H9 (cell line): ENCODE measurements at places on chromosomes 4 and X.

GRCh38 chr4:177484613-177485021 is 42.4 kb upstream of the AGA start:
- H3K36me3 ChIP-seq = no peaks in the 10 kb centered on the region
- H3K4me3 ChIP-seq = no peak overlapping the region
- no peak for DNase-seq
- peaks cover 4% of the 10 kb centered on the region; the same call in 1 of the 2 replicates for H3K4me1 ChIP-seq

GRCh38 chr4:56681853-56682525 is 893 bp upstream of the HOPX start:
- H3K27ac ChIP-seq = no peak overlapping the region
- H3K4me1 ChIP-seq = no peaks in the 10 kb centered on the region

DNA sequence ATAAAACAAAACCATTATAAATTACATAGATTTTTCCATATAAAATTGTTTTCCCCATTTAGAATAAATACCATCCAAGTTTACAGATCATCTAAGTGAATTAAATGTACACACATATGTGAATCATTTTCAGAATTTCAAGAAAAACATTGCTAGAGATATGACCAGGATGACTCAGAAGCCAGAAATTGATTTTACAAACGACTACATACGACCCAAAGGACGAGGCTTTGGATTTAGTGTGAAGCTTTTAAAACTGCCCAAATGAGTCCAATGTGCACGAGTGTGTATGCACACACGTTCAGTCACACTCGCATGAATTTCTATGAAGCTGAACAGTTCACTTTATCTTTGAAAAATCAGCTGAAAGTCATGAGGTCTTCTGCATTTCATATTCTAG is 37.9 kb downstream of the MFAP3L start:
- H3K4me1 ChIP-seq = peaks cover 3% of the 10 kb centered on the region; the same call in 1 of the 2 replicates
- no peak overlapping the region for H3K27ac ChIP-seq
- no peaks in the 10 kb centered on the region; the same call in 1 of the 2 replicates for H3K36me3 ChIP-seq
- no peaks in the 10 kb centered on the region for H3K27me3 ChIP-seq

GRCh38 chrX:128287693-128288092 is 235.5 kb upstream of the ACTRT1 start:
- no peak overlapping the region for H3K4me3 ChIP-seq
- no peak for DNase-seq
- H3K4me1 ChIP-seq = no peaks in the 10 kb centered on the region
- H3K27me3 ChIP-seq = no peaks in the 10 kb centered on the region

DNA sequence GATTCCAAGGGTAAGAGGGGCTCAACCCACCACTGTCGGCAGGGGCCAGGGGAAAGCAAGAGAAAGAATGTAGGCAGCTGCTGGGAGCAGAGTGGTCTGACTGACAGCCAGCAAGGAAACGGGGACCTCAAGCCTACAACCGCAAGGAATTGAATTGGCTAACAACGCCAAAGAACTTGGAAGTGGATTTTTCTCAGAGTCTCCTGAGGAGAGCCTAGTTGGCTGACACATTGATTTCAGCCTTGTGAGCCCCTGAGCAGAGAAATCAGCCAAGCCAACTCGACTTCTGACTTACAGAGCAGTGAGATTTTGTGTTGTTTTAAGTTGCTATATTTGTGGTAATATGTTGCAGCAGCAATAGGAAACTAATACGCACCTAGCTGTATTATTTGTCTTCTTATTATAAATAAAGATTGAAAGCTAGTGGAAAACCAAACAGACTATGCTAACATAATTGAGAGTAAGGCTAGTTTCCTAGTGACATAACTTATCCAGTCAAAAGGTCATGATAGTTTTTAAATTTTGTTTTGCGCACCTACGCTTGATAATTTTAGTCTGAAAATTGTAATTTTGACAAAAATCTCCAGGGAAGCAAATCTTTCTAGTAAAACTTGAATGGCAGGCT is 145.8 kb upstream of the HCCS start:
- no peak overlapping the region for H3K4me3 ChIP-seq
- no peak for DNase-seq
- no peak overlapping the region for H3K27ac ChIP-seq
- no peaks in the 10 kb centered on the region for H3K36me3 ChIP-seq
- no peaks in the 10 kb centered on the region for H3K27me3 ChIP-seq

GRCh38 chr4:137300776-137301175 is 231.5 kb downstream of the PCDH18 start:
- DNase-seq = no peak
- no peaks in the 10 kb centered on the region; the same call in 1 of the 2 replicates for H3K4me1 ChIP-seq
- H3K36me3 ChIP-seq = no peaks in the 10 kb centered on the region

GRCh38 chr4:84865600-84865999 is 100.9 kb downstream of the WDFY3 start:
- no peak for DNase-seq
- peaks cover 7% of the 10 kb centered on the region for H3K4me1 ChIP-seq
- H3K36me3 ChIP-seq = 0 out of 2 replicates have a peak, but pooled peaks cover under 1% of the 10 kb centered on the region
- H3K27ac ChIP-seq = no peak overlapping the region

GRCh38 chrX:105314458-105314857 is 94.0 kb upstream of the TEX13A start:
- H3K4me1 ChIP-seq = no peaks in the 10 kb centered on the region
- H3K27ac ChIP-seq = no peak overlapping the region
- H3K36me3 ChIP-seq = no peaks in the 10 kb centered on the region
- DNase-seq = no peak

GRCh38 chr4:41429280-41429669 is 108.7 kb upstream of the LIMCH1 start:
- H3K4me3 ChIP-seq = no peak overlapping the region
- DNase-seq = no peak
- H3K27ac ChIP-seq = no peak overlapping the region

DNA sequence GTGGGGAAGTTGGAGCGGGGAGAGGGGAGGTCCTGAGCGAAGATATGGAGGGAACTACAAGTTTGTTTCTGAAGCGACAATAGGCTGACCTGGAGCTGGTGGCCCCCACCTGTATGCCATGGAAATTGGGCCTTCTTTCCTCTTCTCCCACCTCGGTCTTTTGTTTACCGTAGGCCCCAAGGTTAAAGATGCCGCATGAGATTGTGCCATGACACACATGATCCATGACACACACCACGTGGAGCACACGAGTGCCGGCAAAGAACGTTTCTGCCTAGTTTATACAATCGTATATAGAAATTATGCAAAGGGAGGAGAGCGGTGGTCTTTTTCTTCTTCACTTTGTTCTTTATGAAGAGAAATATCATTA is 408 bp downstream of the TMEM33 start:
- H3K36me3 ChIP-seq = peaks cover 9% of the 10 kb centered on the region
- no peaks in the 10 kb centered on the region; the same call in 1 of the 2 replicates for H3K4me1 ChIP-seq

GRCh38 chrX:132592880-132593279 is 104.0 kb upstream of the MBNL3 start:
- no peak overlapping the region for H3K27ac ChIP-seq
- no peak overlapping the region for H3K4me3 ChIP-seq
- H3K36me3 ChIP-seq = no peaks in the 10 kb centered on the region
- H3K4me1 ChIP-seq = no peaks in the 10 kb centered on the region

- H3K36me3 ChIP-seq = no peaks in the 10 kb centered on the region
- DNase-seq = no peak
- no peak overlapping the region for H3K27ac ChIP-seq
- no peaks in the 10 kb centered on the region for H3K4me1 ChIP-seq
These were observed 94.5 kb upstream of the APOOL start for GRCh38 chrX:84909151-84909550.

GRCh38 chrX:134738445-134738844 is 80.2 kb upstream of the PLAC1 start:
- H3K27ac ChIP-seq = no peak overlapping the region
- H3K4me1 ChIP-seq = 0 out of 2 replicates have a peak, but pooled peaks cover 2% of the 10 kb centered on the region
- no peak for DNase-seq
- H3K36me3 ChIP-seq = peaks cover 4% of the 10 kb centered on the region
- H3K4me3 ChIP-seq = no peak overlapping the region

- no peaks in the 10 kb centered on the region for H3K36me3 ChIP-seq
- DNase-seq = no peak
- H3K27me3 ChIP-seq = no peaks in the 10 kb centered on the region
- H3K4me3 ChIP-seq = no peak overlapping the region
- H3K27ac ChIP-seq = no peak overlapping the region
These were observed 181.4 kb upstream of the RBPJ start for GRCh38 chr4:26139310-26139924.

GRCh38 chrX:17030580-17031270 is 84.3 kb downstream of the REPS2 start:
- no peaks in the 10 kb centered on the region for H3K27me3 ChIP-seq
- H3K4me1 ChIP-seq = no peaks in the 10 kb centered on the region
- no peak overlapping the region for H3K27ac ChIP-seq
- no peak for DNase-seq
- no peaks in the 10 kb centered on the region; the same call in 2 of the 3 replicates for H3K36me3 ChIP-seq

DNA sequence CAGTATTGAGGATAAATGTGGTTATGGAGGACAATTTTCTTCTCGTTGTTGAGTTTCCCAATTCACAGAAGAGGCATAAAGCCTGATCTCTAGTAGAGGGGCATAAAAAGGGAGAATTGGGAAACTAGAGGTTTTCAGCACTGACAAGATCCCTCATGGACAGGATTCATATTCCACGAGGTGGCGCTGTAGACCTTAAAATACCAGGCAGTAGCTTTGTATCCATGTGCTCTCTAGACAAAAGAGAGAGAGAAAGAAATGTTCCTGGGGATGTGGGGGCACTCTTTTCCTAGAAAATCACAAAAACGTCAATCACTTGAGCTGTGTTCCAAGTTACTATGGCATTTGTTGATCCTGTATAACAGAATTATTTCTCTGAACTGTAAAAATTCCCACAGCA is 128.3 kb downstream of the MAGEE1 start:
- no peak overlapping the region for H3K4me3 ChIP-seq
- no peaks in the 10 kb centered on the region for H3K27me3 ChIP-seq
- peak; percentile 51 for DNase-seq
- H3K27ac ChIP-seq = no peak overlapping the region
- H3K36me3 ChIP-seq = peaks cover 25% of the 10 kb centered on the region
- H3K4me1 ChIP-seq = no peaks in the 10 kb centered on the region
